Right lobe of liver (tissue), 6 donors: ENCODE measurements at places on chromosomes 5 and 9. TPM values are rescaled to one million over a fixed set of nuclear protein-coding genes. Genes with fewer than 3 reads are reported as not detected.

URM1 gene
- 22.1 TPM for total RNA-seq

NPDC1 gene
- total RNA-seq = 12.2 TPM

ARHGEF28 gene
- 6.0 TPM for total RNA-seq

STPG3 gene
- not detected for total RNA-seq

ORM2 gene
- total RNA-seq = 3,162 TPM

OR1J2 gene
- total RNA-seq = not detected

PCYOX1L gene
- total RNA-seq = 1.2 TPM

DBH gene
- 6.8 TPM for total RNA-seq

BTNL3 gene
- not detected for total RNA-seq

EMB gene
- total RNA-seq = 0.74 TPM

PCDHGA11 gene
- 1.7 TPM for total RNA-seq

GPRIN1 gene
- total RNA-seq = 0.99 TPM

TCF7 gene
- total RNA-seq = 2.6 TPM

XRCC4 gene
- 1.9 TPM for total RNA-seq

UBAP2 gene
- 13.8 TPM for total RNA-seq

KIF12 gene
- total RNA-seq = 11.6 TPM

FIBCD1 gene
- total RNA-seq = not detected

LHX3 gene
- not detected for total RNA-seq
